ENCODE measurements at places on chromosomes 5 and 9.

- DNase-seq: no peak
Observed at GRCh38 chr5:54634089-54634488, 116.5 kb downstream of the SNX18 start.

DNA sequence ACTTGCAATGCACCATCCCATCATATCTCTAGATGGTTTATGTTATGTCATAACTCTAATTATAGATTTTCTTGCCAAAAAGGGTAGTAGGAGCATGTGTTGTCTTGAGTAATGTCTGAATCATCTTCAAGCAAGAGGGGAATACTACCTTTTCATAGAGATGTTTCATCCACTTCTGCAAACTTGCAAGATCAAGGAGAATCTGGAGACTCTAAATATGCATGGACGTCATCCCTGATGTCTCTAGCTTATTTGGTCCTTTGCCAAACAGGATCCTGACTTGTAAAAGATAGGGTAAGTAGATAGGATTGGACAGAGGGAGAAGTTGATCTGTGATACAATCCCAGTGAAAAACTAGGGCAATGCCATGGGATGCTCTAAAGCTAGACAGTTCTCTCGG is 246.5 kb downstream of the DMRTA1 start:
- peak; percentile 69 for DNase-seq

- DNase-seq: no peak
Observed at GRCh38 chr9:116697362-116697761, 10.3 kb downstream of the TRIM32 start.

DNA sequence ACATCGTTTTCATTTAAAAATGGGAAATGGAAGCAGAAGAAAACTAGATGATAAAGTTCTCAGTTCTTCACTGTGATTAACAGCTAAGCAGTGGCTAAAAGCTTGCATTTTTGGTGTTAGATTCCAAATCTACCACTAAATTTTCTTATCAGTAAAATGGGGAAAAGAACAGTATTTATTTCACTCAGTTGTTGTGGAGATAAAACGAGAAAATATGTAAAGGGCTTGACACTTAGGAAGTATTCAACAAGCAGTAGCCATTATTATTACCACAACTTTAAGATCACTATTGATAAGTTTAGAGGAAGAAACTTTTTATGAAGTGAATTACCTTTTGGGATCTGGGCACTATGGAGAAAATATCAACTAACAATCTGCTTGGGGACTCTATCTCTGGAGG is 4.5 kb downstream of the STOM start:
- no peak for DNase-seq

- no peak for DNase-seq
Observed at GRCh38 chr9:88733651-88734421, 198.9 kb downstream of the NXNL2 start.

DNA sequence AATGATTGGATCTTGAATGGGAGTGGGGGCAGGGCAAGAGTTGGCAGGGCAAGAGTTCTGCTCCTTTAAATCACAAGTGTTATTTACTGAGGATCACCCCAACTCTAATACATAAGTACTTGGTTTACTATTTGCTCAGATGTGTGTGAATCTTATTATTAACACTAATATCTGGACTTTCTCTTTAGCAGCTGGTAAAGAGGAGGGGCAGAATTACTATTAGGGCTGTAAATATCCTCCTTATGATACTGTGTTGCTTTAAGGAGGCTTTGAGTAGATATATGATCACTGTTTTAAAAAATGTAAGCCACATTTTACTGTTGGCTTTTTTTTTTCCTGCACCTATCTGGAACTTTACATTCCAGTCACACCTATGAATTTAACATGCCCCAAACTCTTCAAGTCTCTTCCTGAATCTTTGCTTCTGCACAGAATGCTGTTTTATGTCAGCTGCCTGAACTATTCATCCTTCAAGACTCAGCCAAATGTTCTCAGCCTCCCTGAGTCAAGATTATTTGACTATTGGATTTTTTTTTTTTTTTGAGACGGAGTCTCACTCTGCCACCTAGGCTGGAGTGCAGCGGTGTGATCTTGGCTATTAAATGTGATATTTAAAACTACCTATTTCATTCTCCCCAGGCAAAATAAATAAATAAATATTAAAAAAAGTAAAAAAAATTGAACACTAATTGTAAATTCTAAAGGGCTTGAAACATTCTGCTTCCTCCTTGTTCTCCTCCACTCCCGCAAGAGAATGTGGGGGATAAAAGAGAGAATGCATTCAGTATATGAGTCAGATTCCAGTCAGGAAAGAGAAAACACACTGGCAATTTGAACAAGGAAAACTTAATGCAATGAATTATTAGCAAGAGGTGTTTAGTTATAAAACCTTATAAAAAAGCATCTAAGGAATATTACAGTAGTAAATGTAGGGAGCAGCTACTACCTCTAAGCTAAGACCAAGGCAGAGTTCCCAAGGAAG is 99.3 kb downstream of the FOCAD start:
- no peak for DNase-seq

DNA sequence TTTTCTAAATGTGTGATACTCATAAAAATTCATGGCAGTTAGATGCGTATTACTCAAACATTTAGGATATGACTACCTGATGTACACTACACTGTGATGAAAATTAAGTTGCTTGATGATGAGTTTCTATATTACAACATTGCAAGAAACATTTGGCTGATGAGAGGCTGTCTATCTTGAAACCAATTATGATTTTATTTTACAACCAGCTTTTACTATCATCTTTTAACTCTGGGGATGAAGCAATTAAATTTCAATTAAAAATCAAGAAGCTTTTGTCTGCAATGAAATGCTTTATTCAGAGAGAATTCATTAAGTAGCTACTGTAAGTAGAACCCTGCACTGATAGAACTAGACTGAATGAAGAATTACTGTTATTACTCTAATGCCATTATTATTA is 500.4 kb downstream of the KCTD16 start:
- no peak for DNase-seq

GRCh38 chr9:71587576-71588362 is 180.5 kb downstream of the CEMIP2 start:
- DNase-seq: no peak

- peak; percentile 84 for DNase-seq
Observed at GRCh38 chr5:122498163-122498562, 186.1 kb downstream of the SNCAIP start.

DNA sequence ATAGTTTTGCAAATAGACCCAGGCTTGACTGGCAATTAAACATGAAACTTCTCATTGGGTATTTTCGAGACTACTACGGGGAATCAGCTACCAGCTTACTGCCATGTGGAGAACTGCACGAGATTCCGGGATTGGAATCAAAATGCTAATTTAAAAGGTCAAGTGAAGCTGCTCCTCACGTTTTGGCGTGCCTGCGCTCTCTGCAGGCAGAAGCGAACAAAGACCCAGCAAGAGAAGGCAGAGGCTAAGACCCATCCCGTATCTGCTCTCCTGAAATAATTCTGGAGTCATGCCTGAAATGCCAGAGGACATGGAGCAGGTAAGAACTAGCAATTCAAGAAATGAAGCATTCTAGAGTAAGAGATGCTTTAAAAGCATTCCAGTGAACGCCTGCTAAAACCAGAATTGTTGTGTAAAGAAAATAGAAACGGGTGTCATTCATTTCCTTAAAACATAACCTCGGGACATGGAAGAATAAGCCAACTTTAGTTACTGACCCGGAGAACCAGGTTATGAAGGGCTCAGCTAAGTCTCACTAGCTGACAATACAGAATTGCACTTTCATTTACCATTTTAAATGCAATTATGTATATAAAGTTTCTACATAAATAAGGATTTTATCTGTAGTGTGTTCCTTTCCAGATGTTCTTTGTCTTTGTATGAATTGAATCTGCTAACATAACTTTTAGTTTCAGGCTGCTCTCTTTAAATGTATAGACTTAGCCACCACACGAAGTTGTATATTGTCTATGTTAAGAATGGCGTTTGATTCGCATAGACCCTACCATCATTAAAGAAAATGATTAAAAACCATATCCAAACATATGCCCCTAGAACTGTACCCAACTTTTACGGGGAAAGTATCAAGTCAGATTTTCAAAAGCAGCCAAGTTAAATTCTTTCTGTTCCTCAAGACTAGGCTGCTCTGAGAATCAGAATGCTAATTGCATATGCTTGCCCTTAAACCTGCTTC is 2.0 kb upstream of the MAT2B start:
- peak; percentile 74 for DNase-seq

DNA sequence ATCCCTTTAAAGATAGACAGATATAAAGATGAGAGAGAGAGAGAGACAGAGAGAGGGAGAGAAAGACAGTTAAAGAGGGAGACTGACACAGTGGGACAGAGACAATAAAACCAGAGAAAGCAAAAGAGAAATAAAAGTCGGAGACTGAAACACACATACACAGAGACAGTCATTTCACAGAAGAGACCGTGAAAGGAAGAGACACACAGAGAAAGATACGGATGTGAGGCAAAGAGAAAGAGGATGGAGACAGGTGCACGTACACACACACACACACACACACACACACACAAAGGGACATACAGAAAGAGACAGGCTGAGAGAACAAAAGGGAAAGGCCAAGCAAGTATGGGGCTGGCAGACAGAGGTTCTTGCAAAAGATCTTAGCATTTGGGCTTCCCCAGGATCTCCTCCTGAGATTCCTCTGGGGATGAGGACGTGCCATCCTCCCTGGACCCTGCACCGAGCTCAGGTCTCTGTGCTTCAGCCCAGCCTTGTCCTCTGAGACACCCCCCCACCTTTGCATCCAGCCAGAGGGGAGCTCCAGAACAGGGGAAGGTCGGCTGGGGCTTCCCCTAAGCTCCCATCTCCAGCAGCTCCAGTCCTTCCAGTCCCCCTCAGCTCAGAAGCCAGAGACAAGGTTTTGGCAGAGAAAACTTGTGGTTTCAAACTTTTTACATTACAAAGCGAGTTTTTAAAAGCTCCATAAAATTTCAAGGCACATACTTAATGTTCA is 318.4 kb upstream of the PANK3 start:
- DNase-seq: peak; percentile 16

GRCh38 chr9:95018099-95018936 is 291.8 kb downstream of the AOPEP start:
- no peak for DNase-seq

DNA sequence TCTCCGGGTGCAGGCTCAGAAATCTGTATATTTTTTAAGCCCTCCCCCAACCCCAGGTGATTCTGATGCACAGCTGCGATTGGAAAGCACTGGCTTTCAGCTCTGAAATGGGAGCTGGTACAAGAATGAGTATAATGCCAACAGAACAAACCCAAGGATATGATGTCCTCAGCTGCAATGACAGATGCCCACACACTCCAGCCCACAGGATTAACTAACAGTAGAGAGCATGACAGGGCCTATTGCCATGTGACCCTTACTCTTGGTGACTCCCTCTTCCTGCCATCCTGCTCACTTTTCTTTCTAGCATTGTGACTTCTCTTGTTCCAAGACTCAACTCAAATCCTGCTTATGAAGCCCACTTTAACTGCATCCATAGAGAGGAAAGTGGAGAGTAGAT is 174.5 kb downstream of the FGF18 start:
- no peak for DNase-seq

DNA sequence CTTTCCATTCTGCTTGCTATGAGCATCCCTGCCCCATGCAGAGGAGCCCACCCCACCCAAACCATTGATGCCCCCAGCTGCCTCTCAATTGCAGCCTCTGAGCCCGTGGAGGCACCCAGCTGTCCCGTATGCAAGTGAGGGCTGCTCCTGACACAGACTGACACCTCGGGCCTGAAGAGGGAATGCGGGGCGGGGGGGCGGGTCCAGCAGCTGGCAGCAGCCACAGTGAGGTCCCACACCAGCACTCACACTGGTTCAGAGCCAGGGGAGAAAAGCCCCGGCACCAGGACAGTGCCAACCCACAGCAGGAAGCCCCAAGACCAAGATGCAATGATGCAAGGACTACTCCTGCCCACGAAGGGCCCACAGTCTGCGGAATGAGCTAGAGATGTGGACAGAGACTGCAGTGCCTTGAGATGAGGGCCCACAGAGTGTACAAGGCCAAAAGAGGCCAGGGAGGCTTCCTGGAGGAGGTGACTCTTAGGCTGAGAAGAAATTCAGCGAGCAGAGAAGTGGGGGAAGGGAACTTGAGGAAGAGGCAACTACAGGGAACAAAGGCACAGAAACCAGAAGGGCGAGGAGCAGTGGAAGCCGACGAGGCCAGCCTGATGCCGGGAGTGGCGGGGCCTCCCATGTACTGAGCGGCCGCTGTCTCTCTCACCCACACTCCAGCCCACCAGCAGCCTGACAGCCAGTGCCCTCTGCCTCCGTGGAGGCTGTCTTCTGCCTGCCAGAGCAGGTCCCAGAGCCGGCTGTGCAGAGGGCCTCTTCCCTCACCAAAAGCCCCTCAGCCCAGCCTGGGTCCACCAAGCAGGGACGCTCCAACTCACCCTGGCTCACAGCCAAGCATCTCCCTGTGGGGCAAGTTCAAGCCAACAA is 9.2 kb downstream of the EEIG1 start:
- peak; percentile 75 for DNase-seq

GRCh38 chr5:98735806-98736507 is 37.5 kb upstream of the RGMB start:
- DNase-seq: no peak

GRCh38 chr5:168319774-168320173 is 28.3 kb downstream of the WWC1 start:
- DNase-seq: no peak

DNA sequence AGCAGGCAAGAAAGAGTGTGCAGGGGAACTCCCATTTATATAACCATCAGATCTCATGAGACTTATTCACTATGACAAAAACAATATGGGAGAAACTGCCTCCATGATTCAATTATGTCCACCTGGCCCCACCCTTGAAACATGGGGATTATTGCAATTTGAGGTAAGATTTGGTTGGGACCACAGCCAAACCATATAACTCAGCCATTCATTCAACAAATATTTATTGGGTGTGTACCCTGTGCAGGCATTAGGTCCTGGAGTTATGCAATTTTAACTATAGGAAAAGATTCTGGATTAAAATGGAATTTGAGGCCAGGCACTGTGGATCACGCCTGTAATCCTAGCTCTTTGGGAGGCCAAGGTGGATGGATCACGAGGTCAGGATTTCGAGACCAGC is 124.2 kb upstream of the GAS1 start:
- DNase-seq: no peak

- peak; percentile 37 for DNase-seq
Observed at GRCh38 chr5:112862085-112862484, 998 bp downstream of the SRP19 start.

GRCh38 chr5:142150431-142150830 is 41.9 kb downstream of the NDFIP1 start:
- DNase-seq: no peak

DNA sequence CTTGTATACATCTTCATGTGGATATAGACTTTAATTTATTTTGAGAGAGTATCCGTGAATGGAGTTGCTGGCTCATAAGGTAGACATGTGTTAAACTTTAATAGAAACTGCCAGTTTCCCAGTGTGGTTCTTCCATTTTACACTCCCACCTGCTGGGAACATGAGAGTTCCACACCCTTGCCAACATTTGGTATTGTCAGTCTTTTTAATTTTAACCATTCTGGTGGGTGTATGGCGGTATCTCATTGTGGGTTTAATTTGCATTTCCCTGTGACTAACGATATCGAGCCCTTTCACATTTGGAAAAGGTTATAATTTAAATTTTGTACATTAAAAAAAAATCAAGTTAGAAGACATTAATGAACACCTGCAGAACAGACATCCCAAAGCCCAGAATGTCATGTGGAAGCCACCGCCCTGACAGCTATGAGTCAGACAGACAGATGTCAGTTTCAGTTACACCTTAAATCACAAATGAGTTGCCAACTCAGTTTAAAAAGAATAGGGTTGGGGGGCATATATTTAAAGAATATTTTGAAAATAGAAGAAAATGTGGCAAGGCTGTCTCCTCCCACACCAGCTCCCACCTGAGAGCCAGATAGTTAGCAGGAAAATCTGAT is 36.9 kb downstream of the ANKRD33B start:
- DNase-seq: peak; percentile 54

- DNase-seq: no peak
Observed at GRCh38 chr9:125644819-125645507, 62.0 kb downstream of the MAPKAP1 start.
